Inflammatory macrophage treated with lipopolysaccharide for 1 hour (primary cell): ENCODE measurements at places on chromosomes 2 and 18.

DNA sequence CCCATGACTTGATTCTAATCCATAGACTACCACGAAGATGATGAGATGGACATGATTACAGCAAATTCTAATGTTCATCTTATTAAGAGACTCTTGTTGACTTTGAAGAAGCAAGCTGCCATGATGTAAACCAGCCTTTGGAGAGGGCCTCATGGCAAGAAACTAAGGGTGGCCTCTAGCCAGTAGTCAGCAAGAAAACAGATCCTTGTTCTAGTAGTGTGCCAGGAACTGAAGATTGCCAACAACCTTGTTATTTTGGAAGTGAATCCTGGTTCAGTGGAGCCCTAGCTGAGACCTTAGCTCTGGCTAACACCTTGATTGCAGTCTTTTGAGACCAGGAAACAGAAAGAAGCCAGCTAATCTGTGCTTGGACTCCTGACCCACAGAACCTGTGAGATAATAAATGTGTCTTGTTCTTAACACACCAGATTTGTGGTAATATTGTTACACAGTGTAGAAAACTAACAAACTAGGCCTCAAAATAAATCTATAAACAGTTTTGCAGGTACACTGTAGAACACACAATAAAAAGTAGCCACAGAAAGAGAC, 10.0 kb downstream of the PHOSPHO2 start:
- DNase-seq: no peak

GRCh38 chr2:182088681-182089320, 103.1 kb downstream of the PPP1R1C start:
- no peak for DNase-seq

DNA sequence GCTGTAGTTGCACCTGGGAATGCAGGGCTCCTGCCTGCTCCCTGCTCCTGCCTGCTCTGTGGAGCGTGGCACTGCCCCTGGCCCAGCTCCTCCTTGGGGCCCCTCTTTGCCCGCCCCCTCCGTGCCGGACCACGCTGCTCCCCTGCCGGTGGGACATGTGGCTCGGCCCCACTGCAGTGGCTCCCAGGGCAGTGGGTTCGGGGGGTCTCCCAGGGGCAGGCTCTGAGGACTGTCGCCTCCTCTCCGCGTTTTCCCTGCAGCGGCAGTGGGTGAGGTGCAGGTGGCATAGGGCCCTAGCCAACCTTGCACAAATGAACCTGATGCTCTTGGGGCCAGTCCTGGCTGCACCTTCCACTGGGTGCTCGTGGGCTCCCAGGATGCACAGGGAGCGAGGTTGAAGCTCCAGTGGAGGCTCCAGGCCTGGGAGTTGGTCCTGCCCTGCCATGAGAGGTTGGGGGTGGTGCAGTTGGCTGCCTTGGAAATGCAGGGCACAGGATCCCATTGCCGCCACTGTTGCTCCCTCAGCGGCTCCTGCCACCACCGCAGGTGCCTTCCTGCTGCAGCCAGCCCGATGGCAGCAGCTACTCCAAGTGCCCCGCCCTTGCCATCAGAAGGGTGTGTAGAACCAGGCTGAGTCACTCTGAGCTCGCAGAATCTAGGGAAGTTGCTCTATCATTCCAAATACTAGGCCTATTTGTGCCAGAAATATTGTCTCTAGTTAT, 313.1 kb upstream of the SYT4 start:
- DNase-seq: no peak

DNA sequence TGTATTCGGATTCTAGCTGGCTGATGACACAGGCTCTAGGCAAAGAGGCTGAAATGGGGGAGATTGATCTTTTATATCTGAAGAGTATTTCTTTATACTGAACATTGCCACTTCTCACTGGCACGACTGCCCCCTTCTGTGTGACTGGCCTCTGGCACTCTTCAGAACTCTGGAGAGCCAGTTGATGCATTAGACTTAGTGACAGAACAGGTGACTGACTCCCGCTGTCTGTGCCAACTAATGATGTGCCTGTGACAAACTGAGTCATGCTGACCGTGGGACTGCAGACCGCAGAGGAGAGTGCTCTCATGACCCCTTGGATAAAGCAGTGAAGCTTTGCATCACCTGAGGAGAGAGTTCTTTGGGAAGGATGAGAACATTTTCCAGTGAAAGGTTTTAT, 14.4 kb downstream of the MGAT5 start:
- DNase-seq: no peak

DNA sequence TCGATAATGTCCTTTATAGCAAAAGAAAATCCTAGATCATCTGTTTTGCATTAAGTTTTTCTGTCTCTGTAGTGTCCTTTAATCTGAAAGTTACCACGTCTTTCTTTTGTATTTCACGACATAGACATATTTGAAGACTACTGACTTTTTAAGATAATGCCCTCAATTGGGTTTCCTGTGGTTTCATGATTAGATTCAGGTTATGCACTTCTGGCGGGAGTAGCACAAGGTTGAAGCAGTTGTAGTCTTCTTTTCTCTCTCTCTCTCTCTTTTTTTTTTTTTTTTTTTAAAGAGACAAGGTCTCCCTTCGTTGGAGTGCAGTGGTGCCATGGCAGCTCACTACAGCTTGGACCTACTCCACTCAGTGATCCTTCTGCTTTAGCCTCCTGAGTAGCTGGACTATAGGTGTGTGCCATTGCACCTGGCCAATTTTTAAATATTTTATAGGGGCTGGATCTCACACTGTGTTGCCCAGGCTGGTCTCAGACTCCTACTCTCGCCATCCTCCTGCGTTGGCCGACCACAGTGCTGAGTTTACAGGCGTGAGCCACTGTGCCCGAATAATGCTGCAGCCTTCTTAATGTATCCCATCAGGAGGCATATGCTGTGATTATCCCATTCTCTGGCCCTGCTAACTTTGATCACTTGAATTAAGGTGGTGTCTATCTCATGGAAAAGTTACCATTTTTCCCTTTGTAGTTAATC, 3.9 kb downstream of the INPP4A start:
- no peak for DNase-seq
